ENCODE measurements at places on chromosomes 2 and 18. TPM values are rescaled to one million over a fixed set of nuclear protein-coding genes. Genes with fewer than 3 reads are reported as not detected.

EMILIN1 gene
- total RNA-seq, result 26.5 TPM

CYP26B1 gene
- not detected for total RNA-seq

LIPT1 gene
- 3.2 TPM for total RNA-seq

PRSS56 gene
- total RNA-seq, result not detected

CGREF1 gene
- 0.28 TPM for total RNA-seq

MALT1 gene
- total RNA-seq, result 25.3 TPM

DNA sequence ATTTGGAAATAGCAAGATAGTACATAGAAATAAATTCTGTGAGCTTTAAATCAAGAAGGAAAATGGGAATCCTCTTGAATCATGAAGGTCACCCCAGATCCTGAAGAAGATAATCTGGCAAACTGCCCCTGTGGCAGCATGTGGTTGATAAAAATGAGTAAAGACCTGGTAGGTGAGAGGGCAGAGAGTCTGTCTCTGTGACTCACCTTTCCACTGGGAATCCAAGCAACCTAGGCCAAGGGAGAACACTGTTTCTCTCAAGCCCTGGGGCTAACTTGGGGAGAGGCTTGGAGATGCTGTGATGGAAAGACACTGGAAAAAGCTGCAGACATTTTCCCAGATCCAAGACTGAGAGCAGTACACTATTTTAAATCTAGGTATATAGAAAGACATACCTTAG lies 185.8 kb upstream of the CNTNAP5 start:
- no peak for DNase-seq

- no peak for DNase-seq
Measured at GRCh38 chr2:113277474-113278072, 1.1 kb downstream of the PAX8 start.

DNA sequence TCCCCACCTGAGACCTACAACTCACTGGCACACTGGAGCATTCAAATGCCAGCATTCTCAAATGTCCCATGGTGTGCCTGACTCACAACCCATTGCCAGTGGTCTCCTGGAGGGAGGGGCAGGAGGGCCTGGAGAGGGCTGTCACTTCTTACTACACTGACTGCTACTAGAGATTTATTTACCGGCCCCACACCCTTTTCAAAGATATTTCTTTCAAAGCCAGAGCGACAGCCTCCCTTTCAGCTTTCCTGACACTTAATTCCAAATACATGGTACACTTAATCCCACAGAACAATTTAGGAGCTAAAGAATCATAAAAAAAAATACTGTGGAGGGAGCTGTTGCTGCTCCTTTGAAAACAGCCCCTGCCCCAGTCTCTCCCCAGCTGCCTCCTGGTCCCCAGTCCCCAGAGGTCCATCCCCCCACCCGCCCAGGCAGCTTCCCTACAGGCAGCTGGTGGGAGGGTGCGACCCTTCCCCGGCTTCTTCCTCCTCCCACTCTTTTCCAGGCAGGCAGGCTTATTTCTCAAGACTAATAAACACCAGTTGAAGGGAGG lies 129.1 kb upstream of the SMAD2 start:
- DNase-seq, result no peak

DNA sequence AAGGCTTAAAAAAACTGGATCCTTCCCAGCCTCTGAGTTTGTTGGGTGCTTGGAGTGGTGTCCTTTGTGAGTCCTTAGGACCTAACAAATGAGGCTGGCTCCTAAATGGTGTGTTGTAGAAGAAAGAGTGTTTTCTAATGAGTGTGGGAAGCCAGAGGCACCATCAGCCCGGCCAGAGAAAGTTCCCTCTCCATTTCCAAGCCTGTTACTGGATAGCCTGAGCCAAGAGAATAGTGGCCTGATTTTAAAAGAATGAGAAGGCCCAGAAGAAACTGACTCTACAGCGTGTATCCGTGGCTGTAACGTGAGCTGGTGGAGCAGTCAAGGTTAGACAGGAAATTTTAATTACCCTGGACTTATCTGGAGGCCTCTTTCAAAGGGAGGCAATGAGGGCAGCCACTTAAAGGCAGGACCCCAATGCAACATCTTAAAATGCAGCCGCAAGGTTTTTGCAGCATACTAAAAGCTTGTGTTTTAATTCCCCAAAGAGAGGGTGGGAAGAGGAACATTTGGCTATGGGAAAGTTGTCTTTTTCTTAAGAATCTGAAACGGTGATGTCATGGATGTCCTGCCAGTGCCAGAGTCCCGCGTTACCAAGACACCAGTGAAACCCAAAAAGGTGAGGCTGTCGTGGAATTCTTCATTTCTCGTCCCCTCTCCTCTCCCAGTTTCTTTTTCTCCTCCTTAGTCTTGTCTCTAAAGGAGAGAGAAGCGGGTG lies 4.6 kb downstream of the EFHD1 start:
- DNase-seq, result no peak

DNA sequence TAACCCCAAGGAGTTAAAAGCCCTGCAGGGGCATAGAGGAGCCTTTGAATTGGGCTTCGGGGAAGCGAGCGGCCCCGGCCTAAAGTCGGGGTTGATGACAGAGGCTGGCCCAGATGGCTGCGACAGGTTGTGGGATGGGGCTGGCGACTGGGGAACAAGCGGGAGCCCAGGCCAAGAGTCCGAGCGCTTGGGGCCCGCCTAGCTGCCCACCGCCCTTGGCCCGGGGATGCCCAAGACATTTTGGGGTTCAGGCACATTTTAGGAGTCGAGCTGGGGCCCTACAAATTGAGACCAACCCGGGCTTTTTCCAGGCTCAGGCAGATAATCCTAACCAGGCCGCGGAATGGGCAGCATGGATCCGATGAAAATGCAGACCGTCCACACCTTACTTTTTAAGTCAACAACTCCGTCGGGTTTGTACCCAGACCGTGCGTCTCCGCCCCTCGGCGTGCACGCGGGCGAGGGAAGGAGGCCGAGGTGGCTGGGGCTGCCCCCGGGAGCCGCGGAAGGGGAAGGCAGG lies 507 bp downstream of the RTKN start:
- no peak for DNase-seq

GRCh38 chr2:159168707-159169106 lies 117.8 kb downstream of the WDSUB1 start:
- DNase-seq, result peak; percentile 29

DNA sequence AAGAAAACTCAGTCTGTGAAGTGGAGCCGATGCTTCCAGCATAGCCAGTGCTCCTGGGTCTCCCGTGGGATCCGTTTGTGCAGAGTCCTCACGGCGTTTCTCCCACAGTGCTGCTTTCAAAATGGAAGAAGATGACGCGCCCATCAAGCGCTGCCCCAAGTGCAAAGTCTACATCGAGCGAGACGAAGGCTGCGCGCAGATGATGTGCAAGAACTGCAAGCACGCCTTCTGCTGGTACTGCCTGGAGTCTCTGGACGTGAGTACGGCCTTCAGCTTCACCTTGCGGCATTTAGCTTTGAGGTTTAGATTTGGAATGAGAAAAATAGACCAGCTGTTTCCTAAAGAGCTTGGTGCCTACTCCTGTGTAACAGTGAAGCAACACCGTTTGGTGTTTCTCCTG lies 107.0 kb downstream of the RNF144A start:
- DNase-seq, result no peak

- DNase-seq, result no peak
Measured at GRCh38 chr2:102434655-102435381, 11.9 kb downstream of the IL18RAP start.

GRCh38 chr2:188032786-188033185 lies 258.9 kb upstream of the GULP1 start:
- no peak for DNase-seq

- DNase-seq, result no peak
Measured at GRCh38 chr18:44682871-44683221, 2.2 kb downstream of the SETBP1 start.

DNA sequence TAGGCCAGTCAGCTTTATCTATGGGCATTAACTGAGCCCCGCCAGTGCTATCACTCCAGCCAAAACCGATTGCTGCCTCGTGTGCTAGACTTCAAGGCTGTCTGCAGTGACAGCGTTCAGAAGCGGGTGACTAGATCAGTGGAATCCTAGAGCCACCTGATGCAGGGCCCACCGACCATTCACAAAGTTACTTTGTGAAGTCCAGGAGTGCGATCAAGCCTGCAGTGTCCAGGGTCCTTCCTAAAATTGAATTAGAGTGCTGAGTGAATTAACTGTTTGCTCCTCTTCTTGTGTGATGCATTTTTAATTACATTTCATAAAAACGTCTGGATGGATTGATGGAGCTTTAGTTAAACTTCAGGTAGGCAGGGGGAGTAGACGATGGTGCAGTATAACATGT lies 13.9 kb downstream of the PCARE start:
- no peak for DNase-seq

Measured in IMR-90 (cell line).